Mesothelial cell of epicardium (in vitro differentiated cells): ENCODE measurements at places on chromosomes 16 and 17. TPM values are rescaled to one million over a fixed set of nuclear protein-coding genes. Genes with fewer than 3 reads are reported as not detected.
A peak's percentile ranks its signal among the peaks of the same experiment; 100 is the strongest.

Gene KRTAP9-2
- total RNA-seq = not detected in 3 replicates

Gene CHST4
- total RNA-seq = not detected in 3 replicates

Gene CYBA
- 116 to 127 TPM (median 121 TPM) in 3 replicates for total RNA-seq

Gene KCNH4
- 0.11 to 0.25 TPM (median 0.18 TPM) in 3 replicates for total RNA-seq

Gene LPO
- 0.16 to 0.29 TPM (median 0.27 TPM) in 3 replicates for total RNA-seq

Gene KRTAP4-9
- total RNA-seq = not detected in 3 replicates

Gene CD68
- total RNA-seq = 0.44 to 0.86 TPM (median 0.78 TPM) in 3 replicates

Gene CIBAR2
- not detected in 3 replicates for total RNA-seq

Gene OR3A1
- not detected in 3 replicates for total RNA-seq

Gene FZD2
- total RNA-seq = 82.1 to 88.3 TPM (median 84.4 TPM) in 3 replicates

Gene RUNDC3A
- 0.34 to 0.60 TPM (median 0.53 TPM) in 3 replicates for total RNA-seq

Gene HOXB1
- 0.24 to 0.43 TPM (median 0.25 TPM) in 3 replicates for total RNA-seq

Gene LIMD2
- total RNA-seq = 76.5 to 79.3 TPM (median 77.0 TPM) in 3 replicates

DNA sequence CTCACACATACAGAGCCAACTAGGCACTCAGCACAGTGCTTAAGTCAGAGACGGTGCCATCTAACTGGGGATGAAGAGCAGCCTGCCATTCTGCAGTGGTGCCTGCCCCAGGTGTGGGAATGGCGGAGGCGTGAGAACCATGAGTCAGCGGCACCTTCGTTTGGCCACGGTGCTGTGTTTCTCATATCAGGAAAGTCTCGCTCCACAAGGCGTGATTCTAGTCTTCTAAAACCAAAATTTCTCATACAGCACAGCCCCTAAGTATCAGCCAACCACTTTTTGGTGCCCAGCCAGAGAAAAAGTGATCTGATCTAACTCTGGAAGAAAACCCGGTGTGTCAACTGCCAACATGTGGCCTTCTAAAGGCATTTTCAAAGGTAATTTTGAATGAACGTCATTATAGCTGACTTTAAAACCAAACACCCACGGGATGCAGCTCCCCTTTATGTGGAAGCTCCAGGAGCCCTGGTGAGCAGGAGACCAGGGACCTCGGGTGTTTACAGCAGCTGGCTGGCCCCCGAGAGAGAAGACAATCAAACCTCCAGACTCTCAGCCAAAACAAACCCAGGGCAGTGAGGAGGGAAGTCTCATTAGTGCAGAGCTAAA, 54.6 kb downstream of the ABCC12 start:
- no peak for DNase-seq
- H3K36me3 ChIP-seq = no peaks in the 10 kb centered on the region
- H3K4me1 ChIP-seq = no peaks in the 10 kb centered on the region
- H3K27me3 ChIP-seq = peaks cover 3% of the 10 kb centered on the region
- no peak overlapping the region for H3K27ac ChIP-seq
- no peak overlapping the region for H3K4me3 ChIP-seq

DNA sequence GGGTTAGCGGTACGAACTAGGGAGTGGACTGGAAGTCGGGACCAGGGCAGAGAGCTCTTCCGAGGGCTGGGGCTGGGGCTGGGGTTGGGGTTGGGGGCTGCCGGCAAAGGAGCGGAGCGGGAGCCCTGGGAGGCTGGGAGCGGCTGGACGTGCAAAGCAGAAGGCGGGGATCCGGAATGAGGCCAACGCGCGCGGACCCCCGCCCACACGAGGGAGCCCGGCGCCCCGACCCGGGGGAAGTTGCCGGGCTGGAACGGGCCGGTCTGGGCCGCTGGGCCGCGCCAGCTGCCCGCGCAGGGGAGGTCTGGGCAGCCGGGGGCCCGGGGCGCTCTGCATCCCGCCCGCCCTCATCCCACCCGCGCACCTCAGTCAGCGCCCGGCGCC, 323 bp downstream of the ST3GAL2 start:
- peaks cover 4% of the 10 kb centered on the region for H3K36me3 ChIP-seq
- H3K27ac ChIP-seq = peak overlapping the region; percentile 98
- H3K4me3 ChIP-seq = peak overlapping the region; percentile 97
- H3K27me3 ChIP-seq = no peaks in the 10 kb centered on the region

DNA sequence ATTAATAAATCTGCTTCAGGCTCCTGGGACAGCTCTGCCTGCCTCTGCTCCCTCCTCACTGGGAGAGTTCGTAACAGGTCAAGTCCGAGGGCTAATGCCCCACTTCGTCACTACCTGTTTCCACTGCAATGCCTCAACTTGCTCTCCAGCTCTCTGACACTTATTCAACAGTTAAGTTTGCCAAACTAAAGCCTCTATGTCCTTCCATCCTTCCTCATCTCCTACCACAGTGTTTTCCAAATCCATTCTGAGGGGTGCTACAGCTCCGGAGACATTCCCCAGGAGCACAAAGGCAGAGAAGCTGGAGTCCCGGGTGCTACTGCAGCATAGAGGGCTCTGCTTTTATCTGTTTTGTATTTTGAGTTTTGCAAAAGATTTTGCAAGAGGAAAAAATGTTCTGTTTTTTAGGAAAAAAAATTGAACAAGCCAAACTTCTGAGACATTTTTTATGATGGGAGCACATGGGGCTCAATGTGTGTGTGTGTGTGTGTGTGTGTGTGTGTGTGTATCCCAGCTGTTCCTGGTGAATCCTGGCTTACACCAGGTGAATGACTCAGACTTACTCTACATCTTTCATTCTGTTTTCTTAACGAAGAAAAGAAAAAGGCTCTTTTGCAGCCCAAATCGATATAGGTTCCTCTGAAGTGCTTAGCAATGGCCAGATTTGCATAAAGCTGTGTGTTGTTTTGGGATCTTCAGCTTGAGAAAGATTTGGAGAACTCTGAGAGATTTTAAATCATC, 46.1 kb upstream of the MYOCD start:
- no peak overlapping the region for H3K27ac ChIP-seq
- no peak for DNase-seq
- no peak overlapping the region for H3K4me3 ChIP-seq

- no peak for DNase-seq
- no peak overlapping the region for H3K27ac ChIP-seq
- peaks cover 5% of the 10 kb centered on the region for H3K4me1 ChIP-seq
- peaks cover 25% of the 10 kb centered on the region for H3K36me3 ChIP-seq
Observed at GRCh38 chr16:57255686-57256415, 10.8 kb downstream of the ARL2BP start.

GRCh38 chr17:59565171-59565958, at the start of gene DHX40:
DHX40 (plus strand) TSS chr17:59565610; CDS start chr17:59565672, 62 bp downstream.
- peaks cover 3% of the 10 kb centered on the region for H3K36me3 ChIP-seq
- peak within 1 kb of the TSS; percentile 100 for H3K4me3 ChIP-seq
- H3K27ac ChIP-seq = peak within 1 kb of the TSS; percentile 99

- DNase-seq = no peak
- peaks cover 41% of the 10 kb centered on the region for H3K36me3 ChIP-seq
- H3K4me3 ChIP-seq = no peak overlapping the region
- H3K27ac ChIP-seq = no peak overlapping the region
Observed at GRCh38 chr16:3776316-3776715, 59.0 kb upstream of the TRAP1 start.

DNA sequence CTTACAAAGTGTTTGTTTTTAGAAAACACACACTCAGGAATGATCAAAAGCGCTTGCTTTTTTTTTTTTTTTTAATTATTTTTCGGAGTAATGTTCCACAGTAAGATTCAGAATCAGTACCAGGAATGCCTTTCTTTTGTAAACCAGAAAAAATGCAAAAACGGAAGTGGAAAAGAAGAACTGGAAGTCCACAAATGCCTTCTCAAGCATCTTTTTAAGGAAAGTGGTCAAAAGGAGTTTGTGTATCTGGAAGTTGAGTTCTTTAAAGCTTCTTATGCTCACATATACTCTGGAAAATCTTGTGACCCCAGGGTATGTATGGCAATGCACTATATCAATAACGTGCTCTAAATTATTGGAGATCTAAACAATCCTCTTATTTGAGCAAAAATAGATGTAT, 126.0 kb downstream of the ABCA8 start:
- no peak overlapping the region for H3K4me3 ChIP-seq
- H3K4me1 ChIP-seq = no peaks in the 10 kb centered on the region
- DNase-seq = no peak

DNA sequence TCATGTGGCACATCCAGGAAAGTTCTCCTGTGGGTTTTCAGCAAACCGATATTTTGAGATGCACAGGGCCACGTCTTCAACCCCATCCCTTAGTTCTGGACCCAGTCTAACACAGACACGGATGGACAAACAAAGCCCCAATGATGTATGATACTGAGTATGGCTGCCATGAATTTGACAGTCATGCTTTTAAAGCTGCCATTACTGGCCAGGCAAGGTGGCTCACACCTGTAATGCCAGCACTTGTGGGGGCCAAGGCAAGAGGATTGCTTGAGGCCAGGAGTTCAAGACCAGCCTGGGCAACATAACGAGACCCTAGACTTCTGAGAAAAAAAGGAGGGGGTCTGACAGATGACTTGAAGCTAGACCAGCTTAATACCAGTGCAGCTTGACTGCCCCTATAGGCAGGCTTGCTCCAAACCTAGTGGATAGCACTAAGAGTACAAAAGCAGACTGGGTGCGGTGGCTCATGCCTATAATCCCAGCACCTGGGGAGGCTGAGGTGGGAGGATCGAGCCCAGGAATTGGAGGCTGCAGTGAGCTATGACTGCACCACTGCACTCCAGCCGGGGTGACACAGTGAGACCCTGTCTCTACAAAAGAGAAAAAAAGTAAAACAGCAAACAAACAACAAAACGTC, 10.8 kb upstream of the ZNF629 start:
- H3K4me1 ChIP-seq = no peaks in the 10 kb centered on the region
- no peak for DNase-seq
- H3K36me3 ChIP-seq = no peaks in the 10 kb centered on the region
- no peaks in the 10 kb centered on the region for H3K27me3 ChIP-seq

GRCh38 chr17:80942423-80943345, 49.0 kb upstream of the CHMP6 start:
- H3K4me3 ChIP-seq = no peak overlapping the region
- H3K27ac ChIP-seq = peak overlapping the region; percentile 47
- H3K27me3 ChIP-seq = no peaks in the 10 kb centered on the region
- DNase-seq = no peak
- peaks cover 28% of the 10 kb centered on the region for H3K36me3 ChIP-seq
- peaks cover 2% of the 10 kb centered on the region for H3K4me1 ChIP-seq

- H3K36me3 ChIP-seq = no peaks in the 10 kb centered on the region
- no peaks in the 10 kb centered on the region for H3K27me3 ChIP-seq
- no peak overlapping the region for H3K27ac ChIP-seq
- no peak overlapping the region for H3K4me3 ChIP-seq
- H3K4me1 ChIP-seq = peaks cover 25% of the 10 kb centered on the region
Observed at GRCh38 chr17:13378361-13378760, 223.4 kb downstream of the HS3ST3A1 start.

DNA sequence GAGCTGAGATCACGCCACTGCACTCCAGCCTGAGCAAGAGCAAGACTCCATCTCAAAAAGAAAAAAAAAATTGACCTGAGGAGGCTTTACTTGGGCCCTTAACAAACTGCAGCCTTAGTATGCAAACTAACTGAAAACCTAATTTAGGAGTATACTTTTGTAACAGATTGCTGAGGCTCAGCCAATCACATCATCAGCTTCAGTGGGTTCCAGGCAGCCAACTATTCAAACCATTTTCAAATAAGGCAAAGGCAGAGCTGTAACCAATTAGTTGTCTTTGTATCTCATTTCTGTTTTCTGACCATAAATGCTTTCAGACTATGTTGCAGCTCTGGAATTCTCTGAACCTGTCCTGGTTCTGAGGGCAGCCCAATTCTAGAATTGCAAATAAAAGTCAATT, 23.9 kb downstream of the RAD51D start:
- no peaks in the 10 kb centered on the region for H3K27me3 ChIP-seq
- no peak overlapping the region for H3K27ac ChIP-seq
- H3K36me3 ChIP-seq = no peaks in the 10 kb centered on the region
- H3K4me1 ChIP-seq = no peaks in the 10 kb centered on the region
- no peak for DNase-seq
- no peak overlapping the region for H3K4me3 ChIP-seq

DNA sequence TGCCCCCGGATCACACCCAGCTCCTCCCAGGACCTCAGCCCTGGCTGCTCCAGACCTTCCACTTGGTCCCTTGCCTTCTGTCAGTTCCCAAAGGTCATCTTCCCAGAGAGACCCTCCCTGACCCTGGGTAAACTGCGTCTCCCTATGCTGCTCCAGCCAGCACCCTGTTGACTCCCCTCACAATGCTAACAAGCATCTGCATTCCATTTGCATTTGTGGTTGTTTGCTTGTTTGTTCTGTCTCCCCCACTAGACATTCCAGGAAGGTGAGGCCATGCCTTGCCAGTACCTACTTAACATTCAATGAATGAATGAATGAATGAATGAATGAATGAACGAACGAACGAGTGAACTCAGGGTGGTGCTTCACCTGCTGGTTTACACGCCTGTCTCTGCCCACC, 171.2 kb downstream of the WSCD1 start:
- DNase-seq = no peak
- H3K27ac ChIP-seq = no peak overlapping the region
- H3K4me1 ChIP-seq = peaks cover 5% of the 10 kb centered on the region
- H3K4me3 ChIP-seq = no peak overlapping the region
- H3K27me3 ChIP-seq = peaks cover 79% of the 10 kb centered on the region
- no peaks in the 10 kb centered on the region for H3K36me3 ChIP-seq

- no peak for DNase-seq
- no peaks in the 10 kb centered on the region for H3K36me3 ChIP-seq
- H3K27ac ChIP-seq = no peak overlapping the region
- H3K4me1 ChIP-seq = peaks cover 2% of the 10 kb centered on the region
Observed at GRCh38 chr17:74571621-74572270, 4.4 kb upstream of the CD300H start.

DNA sequence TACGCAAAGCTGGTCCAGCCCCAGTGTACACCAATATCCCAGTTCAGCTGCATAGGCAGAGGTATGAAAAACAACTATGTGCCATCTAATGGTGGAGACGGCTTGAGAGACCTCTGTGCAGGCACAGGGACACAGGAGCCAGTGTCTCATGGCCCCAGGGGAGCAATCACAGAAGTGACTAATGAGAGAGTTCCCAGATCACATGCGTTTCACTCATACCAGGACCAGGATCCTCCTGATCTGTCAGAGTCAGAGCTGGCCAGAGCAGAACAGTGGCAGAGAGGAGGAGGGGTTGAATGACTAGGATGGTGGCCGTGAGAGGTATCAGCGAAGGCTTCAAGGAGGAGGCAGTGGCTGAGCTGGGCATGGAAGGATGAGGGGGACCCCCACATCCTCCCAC, 41.1 kb downstream of the TMEM132E start:
- no peaks in the 10 kb centered on the region for H3K36me3 ChIP-seq
- H3K4me3 ChIP-seq = no peak overlapping the region
- DNase-seq = no peak
- H3K27me3 ChIP-seq = peaks cover 9% of the 10 kb centered on the region

GRCh38 chr16:57749101-57749692, 13.6 kb downstream of the KATNB1 start:
- H3K27me3 ChIP-seq = no peaks in the 10 kb centered on the region
- DNase-seq = no peak
- no peak overlapping the region for H3K27ac ChIP-seq
- H3K4me3 ChIP-seq = no peak overlapping the region

- no peaks in the 10 kb centered on the region for H3K36me3 ChIP-seq
- H3K27ac ChIP-seq = no peak overlapping the region
- DNase-seq = no peak
- no peak overlapping the region for H3K4me3 ChIP-seq
- H3K27me3 ChIP-seq = no peaks in the 10 kb centered on the region
- peaks cover 47% of the 10 kb centered on the region for H3K4me1 ChIP-seq
Observed at GRCh38 chr17:48237456-48237855, 129.9 kb downstream of the SNX11 start.

GRCh38 chr16:71289732-71290062, 495 bp upstream of the CMTR2 start:
- H3K27ac ChIP-seq = peak overlapping the region; percentile 83
- peaks cover 35% of the 10 kb centered on the region for H3K4me1 ChIP-seq
- no peaks in the 10 kb centered on the region for H3K27me3 ChIP-seq

GRCh38 chr17:77124192-77124889, 16.4 kb upstream of the SEC14L1 start:
- no peak for DNase-seq
- peaks cover 28% of the 10 kb centered on the region for H3K4me1 ChIP-seq
- H3K27ac ChIP-seq = peak overlapping the region; percentile 50

GRCh38 chr16:84617041-84617790, 662 bp downstream of the COTL1 start:
- H3K27ac ChIP-seq = peak overlapping the region; percentile 79
- peaks cover 40% of the 10 kb centered on the region for H3K4me1 ChIP-seq
- no peak for DNase-seq
